ENCODE measurements at places on chromosomes 7 and 10.

DNA sequence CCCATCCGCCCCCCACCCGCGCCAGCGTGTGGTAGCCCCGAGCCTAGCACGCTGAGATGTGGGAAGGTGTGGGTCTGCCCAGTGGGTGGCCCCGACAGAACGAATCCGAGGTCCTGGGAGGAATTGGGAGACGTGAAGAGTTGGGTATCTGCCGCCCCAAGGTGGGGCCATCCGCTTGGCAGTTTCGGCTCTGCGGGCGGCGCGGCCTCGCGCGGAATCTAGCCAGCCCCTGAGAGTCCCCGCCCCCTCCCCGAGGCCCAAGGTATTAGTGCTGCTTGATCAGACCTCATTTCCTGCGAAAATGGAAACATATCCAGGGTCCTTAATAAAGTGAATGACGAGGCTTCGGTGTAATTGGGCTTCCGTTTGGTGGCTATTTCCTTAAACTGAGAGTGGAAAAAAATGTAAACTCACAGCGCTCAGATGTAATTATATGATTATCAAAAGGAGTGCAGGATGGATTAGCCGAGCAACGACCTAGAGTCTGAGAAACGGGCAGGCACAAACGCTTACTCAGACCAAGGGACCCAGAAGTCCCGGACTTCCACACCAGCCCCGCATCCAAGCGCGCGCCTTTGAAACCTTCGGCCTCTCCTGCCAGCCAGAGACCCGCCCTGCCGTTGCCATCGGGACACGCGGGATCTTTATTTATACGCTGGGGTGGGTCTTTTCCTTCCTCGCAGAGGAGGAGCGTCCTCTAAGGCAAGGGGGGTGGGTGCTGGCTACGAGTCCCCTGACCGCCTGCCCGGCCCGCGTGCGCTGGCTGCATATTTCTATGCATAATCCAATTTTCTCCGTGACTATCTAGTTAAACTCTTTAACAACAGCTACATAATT is 12.8 kb downstream of the LBX1 start:
- DNase-seq = no peak

DNA sequence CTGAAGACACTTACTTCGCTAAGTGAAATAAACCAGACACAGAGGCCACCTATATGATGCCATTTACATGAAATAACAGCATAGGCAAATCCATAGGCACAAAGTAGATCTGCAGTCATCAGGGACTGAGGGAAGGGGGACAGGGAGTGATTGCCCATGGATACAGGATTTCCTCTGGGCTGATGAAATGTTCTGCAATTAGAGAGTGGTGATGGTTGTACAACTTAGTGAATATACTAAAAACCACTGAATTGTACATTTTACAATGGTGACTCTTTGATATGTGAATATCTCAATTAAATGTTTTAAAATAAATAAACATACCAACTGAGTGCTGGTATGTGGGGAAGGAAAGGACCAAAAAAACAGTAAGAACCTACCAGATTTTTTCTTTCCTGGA is 20.4 kb downstream of the PPA1 start:
- DNase-seq = no peak

DNA sequence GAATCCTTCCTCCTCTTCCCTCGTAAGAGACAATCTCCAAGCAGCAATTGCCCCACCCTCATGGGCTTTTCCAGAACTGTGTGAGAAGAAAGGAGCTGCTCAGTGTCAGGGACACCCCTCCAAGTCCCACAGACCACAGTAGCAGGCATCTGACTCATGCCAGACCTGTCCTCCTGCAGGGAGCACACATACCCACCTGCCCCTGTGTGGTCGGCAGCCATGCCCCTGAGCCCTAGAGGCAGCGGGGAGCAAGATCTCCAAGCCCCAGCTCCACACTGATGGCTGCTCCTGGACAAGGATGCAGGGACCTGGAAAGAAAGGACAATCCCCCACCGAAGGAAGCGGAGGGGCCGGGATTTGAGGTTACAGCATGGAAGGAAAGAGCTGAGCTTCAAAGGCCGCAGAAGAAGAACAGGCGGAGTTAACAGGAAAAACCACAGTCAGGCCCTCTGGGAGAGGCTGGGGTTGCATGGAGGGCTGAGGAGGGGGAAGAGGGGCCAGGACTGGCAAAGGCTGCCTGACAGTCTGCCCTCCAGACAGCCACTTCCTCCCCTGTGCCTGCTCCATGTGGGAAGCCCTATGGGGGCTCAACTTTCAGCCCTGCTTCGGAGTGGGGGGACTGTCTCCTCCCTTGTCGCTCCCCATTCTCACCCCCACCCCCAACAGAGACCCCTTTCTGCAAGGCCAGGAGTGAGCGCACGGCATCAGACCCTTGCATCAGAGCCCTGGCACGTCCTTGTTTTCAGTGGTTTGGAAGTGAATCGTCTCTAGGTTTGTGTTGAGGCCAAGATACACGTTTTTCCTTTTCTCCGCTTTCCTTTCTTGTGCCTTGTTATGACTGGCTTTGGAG is 46.8 kb downstream of the ASB13 start:
- no peak for DNase-seq

DNA sequence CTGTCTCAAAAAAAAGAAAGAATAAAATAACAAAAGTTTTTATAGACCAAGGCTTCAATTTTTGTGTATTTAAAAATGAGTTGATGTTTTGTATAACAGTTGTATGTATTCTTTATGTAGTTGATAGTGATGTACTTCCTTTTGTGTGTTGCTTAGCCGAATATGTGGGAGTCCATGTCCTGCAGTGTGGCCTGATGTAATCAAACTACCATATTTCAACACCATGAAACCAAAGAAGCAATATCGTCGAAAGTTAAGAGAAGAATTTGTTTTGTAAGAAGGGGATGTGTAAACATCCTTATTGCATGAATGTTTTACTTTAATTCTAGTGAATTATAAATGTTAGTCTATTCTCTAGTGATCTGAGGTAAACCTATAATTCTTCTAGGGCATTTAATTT is 56.6 kb downstream of the MPLKIP start:
- DNase-seq = no peak

GRCh38 chr7:131110297-131111080 is 217.2 kb upstream of the MKLN1 start:
- no peak for DNase-seq

DNA sequence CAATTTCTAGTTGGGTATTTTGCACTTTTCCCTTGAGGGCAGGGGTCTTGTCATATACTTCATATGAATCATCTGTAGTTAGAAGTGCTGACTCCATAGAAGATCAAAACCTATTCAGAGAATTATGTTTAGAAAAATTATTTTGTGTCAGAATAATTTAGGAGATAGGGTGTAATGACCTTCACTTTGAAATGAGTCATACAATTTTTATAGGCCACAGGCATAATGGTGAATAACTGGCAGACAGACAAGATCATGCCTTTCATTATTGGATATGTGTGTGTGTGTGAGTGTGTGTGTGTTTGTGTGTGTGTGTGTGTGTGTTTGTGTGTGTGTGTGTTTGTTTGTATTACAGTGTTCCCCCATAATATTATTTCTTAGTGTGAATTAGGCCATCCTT is 523.0 kb downstream of the ANKRD7 start:
- no peak for DNase-seq

DNA sequence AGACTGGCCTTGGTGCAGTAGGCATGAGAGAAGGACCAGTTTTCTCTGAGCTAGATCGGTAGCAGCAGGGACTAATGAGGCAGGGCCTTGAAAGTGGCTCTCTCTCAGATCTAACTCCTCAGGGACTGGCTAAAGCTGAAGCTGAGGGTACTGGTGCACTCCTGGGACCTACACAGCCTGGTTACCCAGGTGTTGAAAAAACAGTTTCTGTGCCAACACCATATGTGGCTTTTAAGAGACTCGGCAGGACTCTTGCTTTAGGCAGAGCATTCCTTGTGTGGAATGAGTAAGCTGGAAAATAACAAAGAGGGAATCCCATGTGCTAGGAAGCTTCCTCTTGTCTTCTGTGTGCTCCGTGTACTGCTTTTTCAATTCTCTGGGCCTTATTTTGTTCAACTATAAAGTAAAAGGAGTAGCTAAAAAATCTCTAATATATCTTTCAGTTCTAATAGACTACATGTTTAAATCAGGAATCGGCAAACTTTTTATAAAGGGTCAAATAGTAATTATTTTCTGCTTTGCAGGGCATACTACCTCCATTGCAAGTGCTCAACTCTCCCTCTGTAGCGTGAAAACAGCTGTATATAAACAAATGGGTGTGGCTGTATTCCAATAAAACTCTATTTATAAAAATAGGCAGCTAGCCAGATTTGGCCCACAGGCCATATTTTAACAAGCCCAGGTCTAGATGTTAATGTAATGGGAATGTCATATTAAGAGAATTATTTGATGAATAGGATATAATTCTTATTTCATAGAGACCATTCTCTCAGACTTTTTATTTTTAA is 186.1 kb upstream of the KAT6B start:
- DNase-seq = no peak

DNA sequence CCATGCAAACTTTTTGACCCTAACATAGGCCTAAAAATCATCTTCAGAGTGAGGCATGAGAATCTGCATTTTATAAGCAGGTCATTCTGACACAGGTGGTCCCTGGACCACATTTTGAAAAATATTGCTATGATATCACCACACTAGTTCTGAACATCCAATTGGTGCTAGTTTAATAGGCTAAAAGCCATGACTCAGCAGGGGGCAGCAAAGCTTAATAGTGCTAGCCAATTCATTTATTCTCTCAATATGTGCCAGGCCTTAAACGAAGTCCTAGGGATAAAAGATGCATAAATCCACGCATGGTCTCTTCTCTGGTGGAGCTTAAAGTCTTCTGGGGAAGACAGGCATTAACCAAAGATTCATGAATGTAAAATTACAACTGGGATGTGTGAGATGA is 10.2 kb upstream of the SLC25A28 start:
- peak; percentile 44 for DNase-seq

DNA sequence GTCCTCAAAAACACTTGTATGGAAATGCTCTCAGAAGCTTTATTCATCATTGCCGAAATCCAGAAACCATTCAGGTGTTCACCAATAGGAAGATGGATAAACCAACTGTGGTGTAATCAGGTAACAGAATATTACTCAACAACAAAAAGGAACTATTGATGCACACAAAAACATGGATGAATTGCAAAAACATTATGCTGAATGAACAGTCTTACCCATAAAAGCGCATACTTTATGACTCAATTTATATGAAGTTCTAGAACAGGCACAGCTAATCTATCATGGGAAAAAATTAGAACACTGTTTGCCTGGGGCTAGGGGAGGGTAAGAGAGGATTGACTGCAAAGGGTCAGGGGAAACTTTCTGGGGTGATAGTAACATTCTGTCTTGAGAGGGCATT is 26.9 kb upstream of the GSAP start:
- DNase-seq = no peak

DNA sequence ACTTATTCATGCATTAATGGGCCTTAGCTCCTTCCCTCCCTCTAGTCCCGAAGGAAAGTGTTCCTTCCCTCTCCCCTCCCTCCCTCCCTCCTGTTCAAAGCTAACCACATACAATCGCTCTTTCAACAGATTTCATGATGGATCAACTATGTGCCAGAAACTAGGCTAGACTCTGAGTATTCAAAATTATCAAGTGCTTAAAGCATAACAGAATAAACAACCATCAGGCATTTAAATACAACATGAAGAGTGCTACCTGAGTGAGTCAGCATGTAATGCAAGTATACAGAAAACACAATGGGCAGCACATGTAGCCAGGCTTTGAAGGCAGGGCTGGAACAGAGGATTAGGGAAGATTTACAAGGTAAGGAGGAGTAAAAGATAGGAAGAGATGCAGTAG is 11.3 kb downstream of the CHCHD3 start:
- DNase-seq = no peak

- DNase-seq = no peak
Observed at GRCh38 chr10:109027534-109028185, 895.7 kb downstream of the XPNPEP1 start.

- no peak for DNase-seq
Observed at GRCh38 chr10:110643653-110644597, at the start of gene RBM20. TSS of gene RBM20 (plus strand) at chr10:110644336. CDS start at chr10:110644455, 119 bp downstream.
